ENCODE measurements at places on chromosomes 16 and 17.

GRCh38 chr17:41811549-41812380, at the start of gene P3H4:
Gene P3H4 (minus strand): TSS chr17:41811949. CDS start chr17:41811915, 34 bp downstream.
- DNase-seq, result peak; percentile 59

DNA sequence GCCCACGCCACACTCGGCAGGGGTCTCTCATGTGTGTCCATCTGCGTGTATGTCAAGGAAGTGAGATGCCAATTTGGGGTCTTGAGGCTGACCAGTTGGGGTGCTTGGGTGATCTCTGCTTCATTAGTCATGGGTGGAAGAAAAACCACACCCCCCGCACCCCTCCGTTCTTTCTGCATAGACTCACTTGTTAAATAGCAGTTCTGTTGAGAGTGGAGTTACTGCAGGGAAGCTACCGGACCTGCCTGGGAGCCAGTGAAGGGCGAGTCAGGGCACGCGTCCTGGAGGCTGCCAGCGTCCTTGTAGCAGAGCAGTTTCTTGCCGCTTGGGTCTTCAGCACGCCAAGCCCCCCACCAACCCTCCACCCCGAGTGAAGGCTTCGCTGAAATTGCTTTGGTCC, 8.5 kb downstream of the SNN start:
- no peak for DNase-seq

DNA sequence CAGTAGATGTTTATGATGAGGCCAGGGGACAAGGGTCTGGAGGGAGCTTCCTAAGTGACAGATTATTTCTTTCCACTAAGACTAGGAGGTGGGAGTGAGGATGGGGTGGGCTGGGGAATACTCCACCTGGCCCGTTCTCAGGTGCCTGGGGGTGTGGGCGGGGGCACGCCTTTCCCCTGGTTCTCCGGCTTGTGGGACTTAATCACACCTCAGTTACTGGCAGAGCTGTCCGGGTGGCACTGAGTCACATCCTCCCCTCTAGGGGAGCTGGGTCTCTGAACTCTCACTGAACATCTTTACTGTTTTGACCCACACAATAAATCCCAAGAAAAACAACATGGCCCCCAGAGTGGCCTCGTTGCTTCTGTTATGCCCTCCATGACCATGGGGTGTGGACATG, 332.8 kb downstream of the MAF start:
- DNase-seq, result no peak

- DNase-seq, result peak; percentile 23
Observed at GRCh38 chr17:29176558-29177351, 3.4 kb downstream of the MYO18A start.

GRCh38 chr17:42704837-42705494, 22.6 kb downstream of the CNTNAP1 start:
- no peak for DNase-seq
